ENCODE measurements at places on chromosomes 3 and 15.

- DNase-seq, result no peak
Observed at GRCh38 chr3:123618768-123619484, 34.1 kb upstream of the HACD2 start.

GRCh38 chr15:100757661-100758060 is 122.0 kb upstream of the ALDH1A3 start:
- no peak for DNase-seq

- no peak for DNase-seq
Observed at GRCh38 chr3:15520185-15520584, 1.3 kb downstream of the COLQ start.

- no peak for DNase-seq
Observed at GRCh38 chr3:161939918-161940620, 443.5 kb downstream of the OTOL1 start.

- no peak for DNase-seq
Observed at GRCh38 chr3:28844298-28845005, 436.4 kb upstream of the RBMS3 start.

Data from stimulated activated CD4-positive, alpha-beta T cell treated with anti-CD3 and anti-CD28 coated beads, TNF-alpha, amount 100 ng/mL, for 24 hours (primary cell).